Peyer's patch (tissue), 4 donors: ENCODE measurements at places on chromosomes 7 and 10. TPM values are rescaled to one million over a fixed set of nuclear protein-coding genes. Genes with fewer than 3 reads are reported as not detected.
A peak's percentile ranks its signal among the peaks of the same experiment; 100 is the strongest.

DNA sequence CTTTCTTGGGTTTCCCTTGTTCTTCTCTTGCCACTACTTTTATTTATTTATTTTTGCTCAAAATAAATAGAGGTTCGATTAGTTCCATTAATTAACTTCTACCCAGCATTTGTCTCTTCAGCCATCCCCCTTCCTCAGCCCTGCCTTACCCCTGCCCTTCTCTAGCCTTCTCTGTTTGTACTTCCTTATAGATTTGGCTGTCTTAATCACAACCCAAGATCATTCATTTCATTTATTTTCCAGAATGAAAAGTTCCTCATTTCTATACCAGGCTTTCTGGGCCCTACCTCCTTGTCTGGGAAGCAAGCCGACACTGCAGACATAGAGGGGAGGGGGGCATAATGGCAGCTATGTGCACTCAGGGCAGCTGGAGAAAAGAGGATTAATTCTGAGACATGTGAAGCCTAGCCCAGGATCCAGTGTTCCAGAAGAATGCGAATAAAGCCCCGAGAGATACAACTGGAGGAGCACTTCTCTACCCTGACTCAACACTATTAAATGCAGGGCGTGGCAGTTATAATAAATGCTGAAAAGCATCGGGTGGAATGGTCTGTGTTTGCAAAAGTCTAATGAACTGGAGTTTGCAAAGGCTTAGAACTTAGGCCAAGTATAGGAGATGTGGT, 6.4 kb upstream of the PDCD4 start:
- H3K27ac ChIP-seq = peak overlapping the region; percentile 94
- H3K36me3 ChIP-seq = no peaks in the 10 kb centered on the region
- DNase-seq = peak; percentile 77
- H3K4me1 ChIP-seq = peaks cover 70% of the 10 kb centered on the region

GRCh38 chr7:130486114-130486953, 5.6 kb upstream of the MEST start:
- peak overlapping the region; percentile 32 for H3K27ac ChIP-seq
- peak overlapping the region; percentile 52 for H3K4me3 ChIP-seq
- no peaks in the 10 kb centered on the region for H3K27me3 ChIP-seq
- H3K4me1 ChIP-seq = no peaks in the 10 kb centered on the region

- no peaks in the 10 kb centered on the region for H3K4me1 ChIP-seq
- H3K27ac ChIP-seq = no peak overlapping the region
- no peaks in the 10 kb centered on the region for H3K36me3 ChIP-seq
- H3K27me3 ChIP-seq = no peaks in the 10 kb centered on the region
- no peak overlapping the region for H3K4me3 ChIP-seq
These were observed 38.0 kb downstream of the USP6NL start for GRCh38 chr10:11573497-11573896.

DNA sequence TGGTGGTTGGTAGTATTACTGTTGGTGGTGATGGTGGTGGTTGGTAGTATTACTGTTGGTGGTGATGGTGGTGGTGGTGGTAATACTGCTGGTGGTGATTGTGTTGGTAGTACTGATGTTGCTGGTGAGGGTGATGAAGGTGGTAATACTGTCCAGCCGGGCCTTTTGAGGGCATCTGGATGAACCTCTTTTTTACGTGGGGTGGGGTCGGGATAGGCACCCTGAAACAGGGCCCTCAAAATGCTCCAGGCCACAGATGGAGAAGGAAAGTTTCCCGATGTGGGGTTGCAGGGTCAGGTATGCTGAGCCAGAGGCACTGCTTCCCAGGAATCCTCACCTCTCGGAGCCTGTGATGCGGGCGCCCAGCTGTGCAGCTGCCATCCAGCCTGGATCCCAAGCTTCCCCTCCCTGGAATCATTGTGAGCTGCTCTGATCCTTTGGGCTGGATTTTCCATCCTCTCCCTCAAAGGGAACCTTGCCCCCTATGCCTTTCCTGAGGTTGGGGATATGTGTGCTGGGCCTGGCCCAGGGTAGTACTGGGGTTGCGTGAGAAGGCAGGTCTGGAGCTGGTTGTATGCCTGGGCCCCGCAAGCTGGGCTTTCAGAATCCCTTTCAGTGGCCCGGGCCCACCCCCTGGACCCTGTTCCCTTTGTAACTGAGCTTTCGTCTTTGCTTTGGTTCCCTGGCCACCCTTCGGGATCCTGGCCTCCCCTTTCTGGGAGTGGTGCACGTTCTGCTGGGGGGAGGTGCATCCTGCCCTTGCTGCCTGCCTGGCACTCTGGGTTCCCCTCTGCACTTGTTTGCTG, 43.3 kb downstream of the DOCK1 start:
- no peak overlapping the region for H3K27ac ChIP-seq
- no peaks in the 10 kb centered on the region for H3K27me3 ChIP-seq
- H3K36me3 ChIP-seq = no peaks in the 10 kb centered on the region
- no peak for DNase-seq
- no peak overlapping the region for H3K4me3 ChIP-seq

DNA sequence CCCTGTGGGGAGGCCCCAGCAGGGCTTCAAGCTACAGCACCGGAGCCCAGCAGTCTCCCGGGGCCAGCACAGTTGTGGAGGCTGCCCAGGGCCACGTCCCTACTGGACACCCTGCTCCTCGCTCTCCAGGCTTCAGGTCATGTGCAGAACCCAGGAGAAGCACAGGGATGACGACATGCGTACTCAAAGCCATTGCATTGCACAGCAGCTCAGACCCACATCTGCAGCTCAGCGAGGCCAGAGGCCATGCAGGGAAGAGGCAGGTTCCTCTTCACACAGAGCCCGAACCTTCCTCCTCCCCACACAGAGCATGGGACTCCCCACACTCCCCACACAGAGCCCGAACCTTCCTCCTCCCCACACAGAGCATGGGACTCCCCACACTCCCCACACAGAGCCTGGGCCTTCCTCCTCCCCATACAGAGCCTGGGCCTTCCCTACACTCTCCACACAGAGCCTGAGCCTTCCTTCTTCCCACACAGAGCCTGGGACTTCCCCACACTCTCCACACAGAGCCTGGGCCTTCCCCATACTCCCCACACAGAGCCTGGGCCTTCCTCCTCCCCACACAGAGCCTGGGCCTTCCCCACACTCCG, 12.3 kb downstream of the CFAP46 start:
- no peak overlapping the region for H3K27ac ChIP-seq
- no peaks in the 10 kb centered on the region for H3K27me3 ChIP-seq
- no peak for DNase-seq
- H3K4me3 ChIP-seq = no peak overlapping the region
- H3K4me1 ChIP-seq = no peaks in the 10 kb centered on the region

DNA sequence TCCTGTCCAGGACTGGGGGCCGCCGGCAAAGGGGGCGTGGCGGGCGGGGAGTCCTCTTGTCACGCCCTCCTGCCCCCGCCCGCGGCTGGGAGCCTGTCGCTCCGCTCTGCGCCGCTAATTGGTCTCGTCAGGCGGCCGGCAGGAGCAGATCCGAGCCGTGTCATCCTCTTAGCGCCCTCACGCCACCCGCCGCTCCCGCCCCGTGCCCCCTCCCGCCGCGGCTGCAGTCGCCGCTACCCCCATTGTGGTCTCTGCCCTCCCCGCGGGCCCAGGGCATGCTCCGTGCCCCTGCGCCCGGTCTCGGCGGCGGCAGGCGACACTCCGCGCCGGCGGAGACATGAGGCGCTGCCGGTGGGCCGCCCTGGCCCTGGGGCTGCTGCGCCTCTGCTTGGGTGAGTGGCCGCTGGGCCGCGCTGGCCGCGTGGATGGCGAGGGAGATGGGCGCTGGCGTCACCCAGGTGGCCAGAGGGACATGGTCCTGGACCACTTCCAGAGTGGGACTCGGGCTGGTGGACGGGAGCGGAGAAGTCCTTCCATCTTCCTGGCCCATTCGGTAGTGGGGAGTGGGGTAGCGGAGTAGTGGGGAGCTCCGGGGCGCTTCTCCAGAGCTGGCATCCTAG, at the start of gene CDHR1:
CDHR1 (plus strand) TSS at position 114 of the 620 bp plus-strand sequence; CDS start at position 338, 224 bp downstream.
- H3K4me3 ChIP-seq = peak within 1 kb of the TSS; percentile 39
- H3K27me3 ChIP-seq = no peaks in the 10 kb centered on the region
- DNase-seq = peak; percentile 64
- H3K36me3 ChIP-seq = no peaks in the 10 kb centered on the region
- peak within 1 kb of the TSS; percentile 49 for H3K27ac ChIP-seq
- H3K4me1 ChIP-seq = peaks cover 9% of the 10 kb centered on the region

DNA sequence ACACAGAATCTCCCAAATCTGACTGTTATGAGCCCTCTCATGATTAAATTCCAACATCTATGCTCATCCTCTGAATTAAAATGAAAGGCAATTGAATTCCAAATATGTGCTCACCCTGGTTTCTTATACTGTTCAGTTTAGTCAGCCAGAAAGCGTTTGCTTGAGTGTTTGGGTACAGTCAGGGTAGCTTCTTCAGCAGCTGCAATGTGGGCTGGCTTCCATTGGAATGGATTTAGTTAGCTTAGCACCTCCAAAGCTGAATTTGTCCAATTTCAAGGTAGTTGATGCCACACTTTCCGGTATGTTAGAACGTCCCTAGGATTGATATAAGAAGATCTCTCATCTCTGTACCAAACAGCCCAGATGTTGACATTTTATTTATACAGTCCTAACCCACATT, 9.3 kb downstream of the KLHL7 start:
- no peak for DNase-seq
- no peak overlapping the region for H3K4me3 ChIP-seq
- H3K4me1 ChIP-seq = no peaks in the 10 kb centered on the region
- H3K27me3 ChIP-seq = no peaks in the 10 kb centered on the region
- no peaks in the 10 kb centered on the region for H3K36me3 ChIP-seq
- H3K27ac ChIP-seq = no peak overlapping the region

GRCh38 chr7:118918556-118918955, 694.1 kb downstream of the ANKRD7 start:
- no peak overlapping the region for H3K4me3 ChIP-seq
- H3K4me1 ChIP-seq = no peaks in the 10 kb centered on the region
- H3K36me3 ChIP-seq = no peaks in the 10 kb centered on the region
- H3K27me3 ChIP-seq = no peaks in the 10 kb centered on the region
- no peak overlapping the region for H3K27ac ChIP-seq

DNA sequence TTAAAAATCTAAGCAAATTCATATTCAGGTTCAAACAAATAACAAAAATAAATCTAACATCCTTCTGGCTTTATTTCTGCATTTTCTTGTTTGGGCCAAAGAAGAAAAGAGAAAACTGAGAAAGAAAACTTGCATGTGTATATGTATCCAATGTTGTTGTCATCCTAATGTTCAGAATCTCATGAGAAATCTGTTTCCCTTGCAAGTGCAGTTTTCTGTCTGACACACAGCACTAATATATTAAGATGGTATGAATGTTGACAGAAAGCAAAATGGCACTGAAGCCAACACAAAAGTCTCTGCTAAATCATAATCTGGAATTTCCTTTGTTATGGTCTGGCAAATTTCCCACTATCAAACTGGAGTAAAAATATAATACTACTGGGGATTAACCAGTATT, 235.9 kb downstream of the HGF start:
- H3K36me3 ChIP-seq = no peaks in the 10 kb centered on the region
- H3K27ac ChIP-seq = no peak overlapping the region
- H3K4me1 ChIP-seq = no peaks in the 10 kb centered on the region
- DNase-seq = no peak
- H3K4me3 ChIP-seq = no peak overlapping the region

- peak within 1 kb of the TSS; percentile 88 for H3K27ac ChIP-seq
- H3K36me3 ChIP-seq = no peaks in the 10 kb centered on the region
- no peaks in the 10 kb centered on the region for H3K27me3 ChIP-seq
- peak; percentile 96 for DNase-seq
These were observed at the start of gene DMTF1 for GRCh38 chr7:87152112-87152896. Gene DMTF1 (plus strand): TSS chr7:87152453. CDS start chr7:87164942, 12,489 bp downstream.

DNA sequence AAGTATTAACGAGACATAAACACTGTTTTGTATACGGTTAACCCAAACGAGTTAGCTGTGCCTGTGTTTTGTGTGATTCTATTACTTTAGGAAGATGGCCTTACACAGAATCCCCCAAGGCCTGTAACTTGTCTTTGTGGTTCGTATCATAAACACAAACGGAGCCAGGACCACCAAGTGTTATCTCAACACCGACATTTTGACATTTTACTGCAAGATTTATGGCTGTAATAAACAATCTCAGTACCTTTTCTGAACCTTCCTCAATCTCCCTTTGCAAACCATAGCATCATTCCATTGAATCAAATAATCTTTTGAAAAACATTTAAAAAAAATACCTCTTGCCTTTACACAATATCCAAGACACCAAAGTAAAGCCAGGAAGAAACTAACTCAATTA, 2.4 kb upstream of the HOXA4 start:
- peak overlapping the region; percentile 96 for H3K27ac ChIP-seq
- peaks cover 5% of the 10 kb centered on the region for H3K4me1 ChIP-seq
- H3K36me3 ChIP-seq = no peaks in the 10 kb centered on the region
- H3K4me3 ChIP-seq = no peak overlapping the region

- no peak overlapping the region for H3K4me3 ChIP-seq
- no peaks in the 10 kb centered on the region for H3K36me3 ChIP-seq
These were observed 4.7 kb upstream of the ABLIM1 start for GRCh38 chr10:114662646-114663217.

- H3K4me1 ChIP-seq = no peaks in the 10 kb centered on the region
- no peak overlapping the region for H3K27ac ChIP-seq
- no peak overlapping the region for H3K4me3 ChIP-seq
- no peaks in the 10 kb centered on the region for H3K36me3 ChIP-seq
These were observed 74.7 kb upstream of the PRR15 start for GRCh38 chr7:29488977-29489376.

DNA sequence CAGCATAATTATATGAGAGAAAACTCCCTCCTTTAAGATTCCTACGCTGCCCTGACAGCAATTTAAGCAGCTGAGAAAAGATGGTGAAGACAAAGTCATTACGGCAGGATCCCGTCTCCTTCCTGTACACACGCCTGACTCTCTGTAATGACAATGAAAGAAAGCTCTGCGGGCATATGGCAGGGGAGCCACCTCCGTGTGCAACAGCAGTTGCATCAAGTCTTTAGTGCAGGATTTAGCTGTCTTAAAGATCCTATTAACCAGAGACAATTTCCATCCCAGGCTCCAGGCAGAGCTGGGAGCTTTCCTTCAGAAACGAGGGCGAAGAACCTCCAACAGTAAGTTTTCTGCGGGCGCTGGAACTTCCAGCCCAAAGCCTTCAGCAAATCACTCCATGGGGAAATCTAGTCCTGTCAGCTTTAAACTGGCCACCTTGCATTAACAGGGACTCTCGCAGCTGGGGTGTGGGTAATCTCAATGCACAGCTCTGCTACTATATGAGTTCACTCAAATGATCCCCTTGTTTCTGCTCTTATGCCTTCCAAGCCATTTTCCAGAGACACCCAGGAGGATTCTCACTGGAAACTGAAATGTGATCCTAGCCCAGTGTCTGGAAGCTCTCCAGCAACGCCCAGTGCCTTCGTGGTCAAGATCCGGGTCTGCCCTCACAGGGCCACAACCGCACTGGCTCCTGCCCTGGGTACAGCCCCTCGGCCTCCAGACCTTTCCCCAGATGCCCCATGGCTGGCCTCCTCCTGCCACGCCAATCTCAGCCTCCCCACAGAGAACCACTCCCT, 74.9 kb downstream of the CTBP2 start:
- DNase-seq = peak; percentile 42
- H3K27ac ChIP-seq = no peak overlapping the region
- H3K4me1 ChIP-seq = no peaks in the 10 kb centered on the region
- H3K4me3 ChIP-seq = no peak overlapping the region

GRCh38 chr7:143376396-143376795, 4.7 kb upstream of the ZYX start:
- DNase-seq = no peak
- H3K27me3 ChIP-seq = no peaks in the 10 kb centered on the region
- H3K4me3 ChIP-seq = no peak overlapping the region
- H3K27ac ChIP-seq = no peak overlapping the region
- H3K36me3 ChIP-seq = no peaks in the 10 kb centered on the region

C7orf57 gene
- total RNA-seq = not detected

KIAA1217 gene
- total RNA-seq = 108 TPM

TCAF2 gene
- 5.8 TPM for total RNA-seq

LEP gene
- total RNA-seq = 0.27 TPM

SRI gene
- total RNA-seq = 244 TPM

MYO1G gene
- total RNA-seq = 4.0 TPM
